ENCODE measurements at places on chromosomes 6 and 20.

GRCh38 chr6:84773431-84774156 is 9.2 kb upstream of the TBX18 start:
- no peak for DNase-seq

- DNase-seq, result no peak
These were observed 163.7 kb downstream of the RALGAPA2 start for GRCh38 chr20:20548527-20549266.

DNA sequence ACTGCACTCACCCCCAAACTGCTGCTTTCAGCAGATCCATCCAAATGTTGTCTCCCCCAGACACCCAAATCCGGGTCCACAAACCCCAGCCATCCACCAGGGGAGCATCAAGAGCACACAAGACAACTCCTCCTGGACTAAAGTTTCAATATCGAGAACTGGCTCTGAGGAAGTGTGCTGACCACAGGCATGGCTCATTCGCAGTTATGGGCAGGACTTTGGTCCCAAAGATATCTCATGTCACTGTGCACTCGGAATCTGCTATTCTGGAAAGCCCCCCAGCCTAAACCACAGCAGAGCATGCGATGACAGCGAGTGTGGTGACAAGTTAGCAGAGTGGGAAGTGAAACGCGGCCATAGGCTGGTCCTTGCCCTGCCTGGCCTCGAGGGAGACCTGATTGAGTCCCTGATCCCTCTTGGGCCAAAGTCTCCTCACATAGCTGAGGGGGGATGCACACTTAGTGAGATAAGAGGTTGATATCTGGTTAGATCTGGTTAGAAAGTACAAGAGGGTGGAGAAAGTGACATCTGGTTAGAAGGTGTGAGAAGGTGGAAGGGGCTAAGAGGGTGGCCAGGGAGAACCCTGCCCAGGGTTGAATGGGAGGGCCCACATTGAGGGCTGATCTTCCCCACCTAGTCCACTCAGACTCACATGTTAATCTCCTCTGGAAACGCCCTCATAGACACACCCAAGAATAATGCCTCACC is 149.7 kb downstream of the MRPL14 start:
- no peak for DNase-seq

DNA sequence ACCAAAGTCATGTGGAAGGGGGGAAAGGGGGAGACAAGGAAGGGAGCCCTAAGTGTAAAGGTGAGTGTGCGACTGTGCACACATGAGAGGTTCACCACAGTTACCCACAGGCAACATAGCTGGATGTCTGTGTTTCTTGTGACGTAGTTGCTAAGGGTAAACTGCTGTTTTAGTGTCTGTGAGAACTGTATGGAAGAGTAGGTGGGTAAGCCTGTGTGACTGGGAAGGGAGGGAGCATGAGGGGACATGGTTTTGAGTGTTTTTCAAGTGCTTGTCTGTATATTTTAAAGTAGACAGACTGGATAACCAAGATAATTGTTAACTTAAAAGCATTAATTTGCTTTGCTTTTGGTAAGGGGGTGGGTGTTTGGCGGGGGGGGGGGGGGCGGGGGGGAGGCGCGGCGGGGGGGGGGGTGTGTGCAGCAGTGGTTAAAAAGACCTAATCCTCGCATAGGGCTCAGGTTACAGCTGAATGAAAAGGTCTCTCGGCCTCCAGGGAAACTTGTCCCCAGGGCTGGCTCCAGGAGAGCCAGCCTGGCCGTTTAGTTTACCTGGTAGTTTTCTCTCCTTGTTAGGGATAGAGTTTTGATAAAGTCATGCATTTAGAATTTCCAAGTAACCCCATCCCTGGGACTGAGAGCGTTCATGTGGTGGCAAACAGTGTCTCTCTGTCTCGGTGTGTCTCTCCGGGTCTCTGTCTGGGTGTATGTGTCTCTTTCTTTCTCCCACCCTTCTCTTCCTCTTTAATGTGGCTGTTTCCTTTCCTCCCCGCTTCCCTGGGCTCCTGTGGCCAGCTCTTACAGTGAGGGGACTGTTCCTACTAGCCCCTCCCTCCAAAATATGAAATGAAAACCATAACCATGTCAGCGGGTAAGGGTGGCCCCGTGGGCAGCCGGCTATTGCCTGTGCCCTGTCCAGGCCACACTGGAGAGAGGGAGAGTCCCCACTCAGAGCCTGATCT is 3.4 kb downstream of the SCUBE3 start:
- DNase-seq, result no peak

DNA sequence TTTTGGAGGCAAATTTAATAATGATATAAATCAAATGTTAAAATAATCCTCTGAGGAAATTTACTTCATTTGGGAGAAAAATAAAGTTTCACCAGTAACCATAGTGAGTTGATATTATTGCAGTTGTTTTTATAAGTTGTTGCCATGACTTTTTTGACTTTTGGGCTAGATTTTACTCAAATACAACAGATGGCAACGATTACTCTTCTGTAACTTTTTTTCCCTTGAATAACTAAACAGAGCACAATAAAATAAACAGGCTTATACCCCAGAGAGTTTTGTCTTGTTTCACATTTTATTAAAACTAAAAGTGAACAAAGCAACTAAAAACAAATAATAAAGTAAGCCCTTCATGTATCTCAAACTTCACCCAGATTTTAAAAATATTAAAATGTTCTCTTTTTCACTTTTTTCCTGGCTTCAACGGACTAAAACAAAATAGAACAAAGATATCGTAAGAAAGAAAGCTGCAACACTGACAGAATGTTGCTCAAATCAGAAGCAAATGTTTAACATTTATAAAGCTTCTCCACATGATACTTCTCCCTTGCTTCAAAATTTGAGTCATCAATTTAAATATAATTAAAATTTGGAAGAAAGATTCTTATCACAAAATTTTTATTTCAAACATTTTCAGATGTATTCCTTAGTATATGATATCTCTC is 42.5 kb upstream of the BMP5 start:
- DNase-seq, result no peak

DNA sequence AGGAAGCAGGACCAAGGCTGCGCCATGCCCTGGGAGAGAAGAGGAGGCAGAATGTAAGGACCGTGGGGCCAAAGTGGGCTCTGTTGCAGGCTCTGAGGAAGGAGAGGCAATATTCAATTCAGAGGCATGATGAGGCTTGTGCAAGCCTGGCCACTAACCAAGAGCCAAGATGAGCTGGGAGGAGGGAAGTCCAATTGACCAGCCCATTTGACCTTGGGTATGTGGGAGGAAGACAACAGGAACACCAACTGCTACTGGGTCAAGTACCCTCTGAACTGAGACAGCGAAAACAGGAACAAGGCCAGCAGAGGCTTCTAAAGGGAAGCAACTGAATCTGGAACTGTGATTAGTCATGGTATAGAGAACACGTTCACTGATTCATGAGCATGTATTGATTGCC is 779.6 kb downstream of the MAFB start:
- no peak for DNase-seq

DNA sequence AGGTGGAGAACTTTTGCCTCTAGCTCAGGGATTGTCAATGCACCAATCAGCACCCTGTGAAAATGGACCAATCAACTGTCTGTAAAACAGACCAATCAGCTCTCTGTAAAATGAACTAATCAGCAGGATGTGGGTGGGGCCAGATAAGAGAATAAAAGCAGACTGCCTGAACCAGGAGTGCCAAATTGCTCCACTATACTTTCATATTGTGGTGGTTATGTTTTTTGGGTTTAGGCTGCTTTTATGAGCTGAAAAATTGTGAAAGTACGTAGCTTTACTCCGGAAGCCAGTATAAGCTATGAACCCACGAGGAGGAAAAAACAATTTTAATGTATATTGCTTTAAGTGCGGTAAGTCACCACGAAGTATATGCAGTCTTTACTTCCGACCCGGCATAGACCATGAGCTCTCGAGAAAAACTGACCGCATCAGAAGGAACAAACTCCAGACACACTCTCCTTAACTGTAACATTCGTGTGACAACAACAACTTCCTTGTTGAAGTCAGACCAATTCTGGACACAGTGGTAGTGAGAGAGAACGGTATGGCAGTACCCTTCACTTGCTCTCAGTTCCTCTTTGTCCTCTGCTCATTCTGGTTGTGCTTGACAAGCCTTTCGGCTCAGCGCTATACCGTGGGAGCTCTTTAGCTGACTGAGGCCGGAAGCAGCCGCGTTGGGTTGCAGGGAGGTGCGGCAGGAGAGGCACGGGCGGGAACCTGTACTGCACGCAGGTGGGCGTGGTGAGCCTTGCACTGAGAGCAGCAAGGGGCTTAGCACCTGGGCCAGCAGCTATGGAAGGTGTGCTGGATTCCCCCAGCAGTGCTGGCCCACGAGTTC is 81.9 kb upstream of the E2F3 start:
- no peak for DNase-seq

GRCh38 chr20:24598346-24598745 is 128.9 kb downstream of the SYNDIG1 start:
- no peak for DNase-seq

- no peak for DNase-seq
These were observed 127.6 kb upstream of the BTBD3 start for GRCh38 chr20:11790046-11790445.

- no peak for DNase-seq
These were observed 22.5 kb upstream of the PRIM2 start for GRCh38 chr6:57294862-57295445.
